ENCODE measurements at places on chromosomes 16 and 17. TPM values are rescaled to one million over a fixed set of nuclear protein-coding genes. Genes with fewer than 3 reads are reported as not detected.

Gene CTRB1
- polyA plus RNA-seq, result not detected

Gene NPIPA8
- polyA plus RNA-seq, result 13.6 TPM

Gene IL34
- polyA plus RNA-seq, result not detected

Gene OTOA
- polyA plus RNA-seq, result 0.21 TPM

Gene GNG13
- polyA plus RNA-seq, result not detected

- H3K27me3 ChIP-seq, result no peaks in the 10 kb centered on the region
- no peak for DNase-seq
- no peak overlapping the region for H3K27ac ChIP-seq
- H3K36me3 ChIP-seq, result no peaks in the 10 kb centered on the region
- H3K4me3 ChIP-seq, result no peak overlapping the region
Observed at GRCh38 chr16:73231944-73232554, 184.1 kb upstream of the ZFHX3 start.

GRCh38 chr17:30917050-30917449, 4.7 kb upstream of the ADAP2 start:
- H3K4me3 ChIP-seq, result no peak overlapping the region
- no peaks in the 10 kb centered on the region for H3K27me3 ChIP-seq
- peaks cover 16% of the 10 kb centered on the region for H3K4me1 ChIP-seq
- no peaks in the 10 kb centered on the region for H3K36me3 ChIP-seq
- no peak for DNase-seq

GRCh38 chr17:61908292-61909037, 19.3 kb downstream of the INTS2 start:
- H3K27ac ChIP-seq, result no peak overlapping the region
- H3K4me1 ChIP-seq, result no peaks in the 10 kb centered on the region
- H3K36me3 ChIP-seq, result peaks cover 80% of the 10 kb centered on the region
- no peaks in the 10 kb centered on the region for H3K27me3 ChIP-seq

DNA sequence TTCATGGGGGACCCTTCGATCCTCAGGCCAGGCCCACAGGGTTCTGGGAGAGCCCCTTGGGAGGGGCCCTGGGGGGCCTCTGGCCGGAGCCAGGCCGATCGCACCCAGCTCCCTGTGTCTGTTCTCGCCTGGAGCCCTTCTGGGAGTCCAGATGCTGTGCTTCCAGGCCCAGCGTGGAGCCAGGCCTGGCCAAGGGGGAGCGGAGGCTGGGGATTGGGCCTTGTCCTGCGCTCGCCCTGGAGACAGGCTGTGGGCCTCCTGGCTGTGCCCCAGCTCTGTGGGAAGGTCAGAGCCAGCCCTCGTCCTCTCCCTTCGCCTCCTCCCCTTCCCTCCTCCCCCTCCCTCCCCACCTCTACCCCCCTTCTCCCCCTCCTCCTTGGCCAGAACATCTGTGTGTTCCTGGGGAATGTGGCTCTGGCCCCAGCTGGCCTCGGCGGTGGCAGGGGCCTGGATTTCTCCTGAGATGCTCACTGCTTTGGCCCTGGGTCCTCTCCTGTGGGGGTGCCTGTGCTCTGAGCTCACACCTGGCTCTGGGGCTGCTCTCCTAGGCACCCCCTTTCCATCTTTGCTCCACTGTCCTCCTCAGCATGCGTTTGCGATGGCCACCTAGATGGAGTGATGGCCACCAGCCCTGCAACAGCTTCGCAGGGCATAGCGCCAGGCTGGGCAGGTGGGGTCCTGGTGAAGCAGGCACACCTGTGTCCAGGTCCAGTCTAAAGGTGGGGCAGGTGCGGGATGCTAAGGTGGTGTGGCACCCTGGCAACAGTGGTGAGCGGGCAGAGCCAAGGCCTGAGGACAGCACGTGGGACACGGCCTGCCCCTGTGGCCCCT, 90.6 kb upstream of the CIBAR2 start:
- no peaks in the 10 kb centered on the region for H3K36me3 ChIP-seq
- no peaks in the 10 kb centered on the region for H3K27me3 ChIP-seq
- H3K4me3 ChIP-seq, result no peak overlapping the region

GRCh38 chr17:33266116-33266515, 27.0 kb downstream of the ASIC2 start:
- H3K4me3 ChIP-seq, result no peak overlapping the region
- no peak overlapping the region for H3K27ac ChIP-seq
- no peaks in the 10 kb centered on the region for H3K4me1 ChIP-seq
- H3K27me3 ChIP-seq, result no peaks in the 10 kb centered on the region

GRCh38 chr16:24986512-24987303, 28.5 kb downstream of the ARHGAP17 start:
- peak overlapping the region; percentile 50 for H3K27ac ChIP-seq
- H3K36me3 ChIP-seq, result no peaks in the 10 kb centered on the region
- no peak for DNase-seq
- H3K4me3 ChIP-seq, result no peak overlapping the region
- H3K4me1 ChIP-seq, result peaks cover 54% of the 10 kb centered on the region

- no peaks in the 10 kb centered on the region for H3K27me3 ChIP-seq
- H3K4me3 ChIP-seq, result peak overlapping the region; percentile 91
- peak; percentile 30 for DNase-seq
- H3K27ac ChIP-seq, result peak overlapping the region; percentile 90
- peaks cover 51% of the 10 kb centered on the region for H3K4me1 ChIP-seq
Observed at GRCh38 chr17:60601447-60602384, 1.7 kb downstream of the PPM1D start.

DNA sequence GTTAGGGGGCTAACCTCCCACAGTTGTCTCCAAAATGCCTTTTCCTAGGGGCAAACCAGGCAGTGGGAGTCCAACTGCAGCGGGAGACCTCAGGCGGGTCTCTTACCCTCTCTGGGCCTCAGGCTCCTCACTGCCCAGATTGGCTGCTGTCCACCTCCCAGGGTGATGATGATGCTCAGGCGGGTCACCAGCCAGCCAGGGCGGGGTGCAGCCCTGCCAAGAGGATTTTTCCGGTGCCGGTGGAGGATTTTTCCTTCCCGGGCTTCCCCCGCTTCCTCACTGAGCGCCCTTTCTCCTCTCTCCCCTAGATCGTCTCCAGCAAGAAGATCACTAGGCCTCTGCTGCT, 22.8 kb downstream of the CPNE2 start:
- no peak overlapping the region for H3K27ac ChIP-seq
- DNase-seq, result no peak
- no peaks in the 10 kb centered on the region for H3K4me1 ChIP-seq
- H3K4me3 ChIP-seq, result no peak overlapping the region
- H3K27me3 ChIP-seq, result no peaks in the 10 kb centered on the region
- H3K36me3 ChIP-seq, result peaks cover 73% of the 10 kb centered on the region

DNA sequence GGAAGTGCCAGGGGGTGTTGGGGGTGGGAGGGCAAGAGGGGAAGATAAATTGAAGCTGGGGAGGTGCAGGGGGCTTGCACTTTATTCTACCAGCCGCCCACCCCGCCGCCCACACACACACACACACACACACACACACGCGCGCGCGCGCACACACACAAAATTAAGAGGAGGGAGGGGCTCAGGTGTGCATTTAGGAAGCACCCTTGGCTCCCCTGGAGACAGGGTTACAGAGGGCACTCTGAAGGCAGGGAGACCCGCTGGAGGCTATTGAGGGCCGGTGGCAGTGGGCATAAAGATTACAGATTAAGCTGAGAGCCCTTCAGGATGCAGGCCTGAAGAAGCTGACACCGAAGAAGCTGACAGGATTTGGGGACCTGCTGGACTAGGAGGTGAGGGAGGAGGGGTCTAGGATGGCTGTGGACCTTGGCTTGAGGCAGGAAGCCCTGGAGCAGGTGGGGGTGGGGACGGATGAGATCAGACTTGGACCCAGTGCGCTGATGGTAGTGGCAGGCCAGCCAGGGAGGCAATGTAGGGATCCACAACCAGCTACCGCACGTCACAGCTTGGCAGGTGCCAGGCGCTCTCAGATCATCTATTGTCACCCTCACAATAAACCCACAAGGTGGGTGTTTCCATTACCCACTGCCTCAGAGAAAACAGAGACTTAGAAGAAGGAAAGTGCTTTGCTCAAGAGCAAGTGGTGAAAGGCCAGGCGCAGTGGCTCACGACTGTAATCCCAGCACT, 772 bp upstream of the SAMD14 start:
- no peak overlapping the region for H3K4me3 ChIP-seq
- no peak for DNase-seq
- peaks cover 23% of the 10 kb centered on the region for H3K36me3 ChIP-seq
- H3K27me3 ChIP-seq, result peaks cover 45% of the 10 kb centered on the region
- H3K4me1 ChIP-seq, result peaks cover 36% of the 10 kb centered on the region

- DNase-seq, result no peak
- no peaks in the 10 kb centered on the region for H3K27me3 ChIP-seq
- peaks cover 63% of the 10 kb centered on the region for H3K36me3 ChIP-seq
- no peak overlapping the region for H3K4me3 ChIP-seq
- peaks cover 42% of the 10 kb centered on the region for H3K4me1 ChIP-seq
Observed at GRCh38 chr17:48051706-48052486, 3.7 kb downstream of the NFE2L1 start.

Data from CD14-positive monocyte (primary cell).